ENCODE measurements at places on chromosomes 12 and 14.

DNA sequence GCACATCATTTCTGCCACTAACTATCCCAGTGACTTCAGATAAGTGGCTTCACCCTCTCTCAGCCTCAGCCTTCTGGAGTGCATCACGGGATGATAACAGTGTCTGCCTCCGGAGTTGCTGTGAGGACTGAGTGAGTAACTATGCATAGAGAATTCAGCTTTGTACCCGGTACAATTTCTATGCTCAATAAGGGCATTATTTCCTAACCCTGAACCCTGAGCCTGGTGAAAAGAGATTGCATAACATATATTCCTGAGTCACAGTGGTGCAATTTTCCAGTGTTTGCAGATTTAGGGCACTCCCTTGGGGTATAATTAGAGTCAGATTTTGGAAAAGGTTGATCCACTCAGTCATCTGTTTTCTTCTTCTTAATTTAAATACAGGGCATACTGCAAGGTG is 181.1 kb downstream of the PTPN11 start:
- no peak for DNase-seq

GRCh38 chr12:13288501-13288900 is 92.0 kb downstream of the EMP1 start:
- DNase-seq = no peak

DNA sequence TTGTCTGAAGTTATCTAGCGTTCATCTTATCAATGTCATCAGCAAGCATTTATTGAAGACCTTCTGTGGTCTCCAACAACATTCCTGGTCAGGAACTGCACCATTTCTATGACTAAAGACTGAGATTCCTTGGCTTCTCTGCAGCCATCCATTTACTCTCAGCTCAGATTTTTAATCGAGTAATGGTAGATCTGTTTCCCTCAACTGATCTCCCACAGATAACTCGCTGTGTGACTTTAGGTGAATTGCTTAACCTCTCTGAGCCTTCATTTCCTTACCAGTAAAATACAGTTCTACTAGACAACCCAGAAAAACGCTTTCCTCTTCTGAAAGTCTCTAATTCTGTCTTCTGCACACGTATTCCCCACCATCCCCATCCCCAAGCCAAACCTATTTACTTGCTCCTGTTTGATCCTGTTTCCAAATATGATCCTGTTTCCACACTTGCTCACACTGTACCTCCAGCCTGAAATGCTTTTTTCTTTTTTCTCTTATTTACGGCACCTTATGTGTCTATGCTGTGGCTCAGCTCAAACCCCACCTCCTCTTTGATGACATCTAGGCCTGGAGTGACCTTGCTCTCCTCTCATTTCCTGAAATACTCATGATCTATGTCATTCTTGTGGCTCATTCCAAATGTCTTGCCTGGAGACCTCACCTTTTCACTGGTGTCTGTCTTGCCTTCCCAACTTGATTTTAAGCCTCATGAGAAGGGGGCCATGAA is 21.8 kb downstream of the PLXNC1 start:
- no peak for DNase-seq

GRCh38 chr12:96501908-96502307 is 12.5 kb downstream of the CFAP54 start:
- DNase-seq = no peak

- no peak for DNase-seq
Measured at GRCh38 chr12:20469756-20470155, 101.4 kb downstream of the PDE3A start.

DNA sequence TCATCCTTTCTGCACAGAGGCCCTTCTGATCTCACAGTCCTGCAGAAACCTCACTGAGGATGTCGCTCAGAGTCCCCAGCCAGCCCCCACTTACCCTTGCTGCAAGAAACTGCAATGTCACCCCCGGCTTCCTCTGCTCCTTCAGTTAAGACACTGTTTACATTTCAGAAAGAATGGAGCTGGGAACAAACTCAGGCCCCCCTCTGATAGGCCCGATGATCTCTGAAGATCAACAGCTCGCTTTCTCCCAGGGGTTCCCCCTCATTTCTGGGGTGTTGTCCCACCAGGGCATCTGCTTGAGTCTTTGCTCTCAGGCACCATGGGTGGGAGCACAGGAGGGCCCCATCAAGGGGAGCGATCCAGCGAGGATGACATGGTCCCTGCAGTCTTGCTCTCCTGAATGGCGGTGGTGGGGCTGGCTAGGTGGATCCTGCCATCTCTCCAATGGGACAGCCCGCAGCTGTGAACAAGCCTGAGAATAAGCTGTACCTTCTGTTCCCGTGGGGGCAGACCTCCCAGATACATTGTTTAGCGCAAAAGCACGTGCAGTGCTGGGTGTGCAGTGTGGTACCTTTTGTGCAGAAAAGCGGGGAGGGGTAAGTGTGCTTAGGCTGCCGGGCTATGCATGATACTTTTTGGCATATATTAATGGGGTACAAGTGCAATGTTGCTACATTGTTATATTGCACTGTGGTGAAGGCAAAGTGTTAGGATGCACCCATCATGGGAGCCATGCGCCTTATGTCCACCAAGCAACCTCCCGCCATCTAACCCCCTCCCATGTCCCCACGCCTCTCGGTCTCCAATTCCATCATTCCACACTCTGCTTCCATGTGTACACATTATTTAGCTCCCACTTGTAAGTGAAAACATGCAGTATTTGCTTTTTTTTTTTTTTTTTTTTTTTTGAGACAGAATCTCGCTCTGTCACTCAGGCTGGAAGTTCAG is 6.7 kb upstream of the NCOR2 start:
- DNase-seq = no peak

Data from stimulated activated CD4-positive, alpha-beta T cell treated with anti-CD3 and anti-CD28 coated beads, Interleukin-1b, Interleukin-23, amount 100 ng/mL, for 1 hour (primary cell).